ENCODE measurements at places on chromosomes 13 and 19.

GRCh38 chr13:25766576-25766975 lies 285.2 kb downstream of the SHISA2 start:
- no peak for DNase-seq

- DNase-seq: no peak
Measured at GRCh38 chr13:41563341-41563983, 106.1 kb downstream of the RGCC start.

- no peak for DNase-seq
Measured at GRCh38 chr13:48583859-48584311, 51.0 kb upstream of the RCBTB2 start.

DNA sequence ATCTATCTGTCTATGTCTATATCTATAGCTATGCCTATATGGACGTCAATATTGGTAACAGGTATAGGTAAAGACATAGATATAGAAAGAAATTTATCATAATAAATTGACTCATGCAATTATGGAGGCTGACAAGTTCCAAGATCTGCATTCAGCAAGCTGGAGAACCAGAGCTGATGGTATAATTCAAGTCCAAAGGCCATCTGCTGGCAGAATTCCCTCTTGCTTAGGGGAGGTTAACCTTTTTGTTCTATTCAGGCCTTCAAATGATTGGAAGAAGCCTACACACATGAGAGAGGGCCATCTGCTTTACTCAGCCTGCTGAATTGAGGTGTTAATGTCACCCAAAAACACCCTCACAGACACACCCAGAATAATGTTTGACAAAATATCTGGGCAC lies 10.8 kb downstream of the RASL11A start:
- DNase-seq: no peak

DNA sequence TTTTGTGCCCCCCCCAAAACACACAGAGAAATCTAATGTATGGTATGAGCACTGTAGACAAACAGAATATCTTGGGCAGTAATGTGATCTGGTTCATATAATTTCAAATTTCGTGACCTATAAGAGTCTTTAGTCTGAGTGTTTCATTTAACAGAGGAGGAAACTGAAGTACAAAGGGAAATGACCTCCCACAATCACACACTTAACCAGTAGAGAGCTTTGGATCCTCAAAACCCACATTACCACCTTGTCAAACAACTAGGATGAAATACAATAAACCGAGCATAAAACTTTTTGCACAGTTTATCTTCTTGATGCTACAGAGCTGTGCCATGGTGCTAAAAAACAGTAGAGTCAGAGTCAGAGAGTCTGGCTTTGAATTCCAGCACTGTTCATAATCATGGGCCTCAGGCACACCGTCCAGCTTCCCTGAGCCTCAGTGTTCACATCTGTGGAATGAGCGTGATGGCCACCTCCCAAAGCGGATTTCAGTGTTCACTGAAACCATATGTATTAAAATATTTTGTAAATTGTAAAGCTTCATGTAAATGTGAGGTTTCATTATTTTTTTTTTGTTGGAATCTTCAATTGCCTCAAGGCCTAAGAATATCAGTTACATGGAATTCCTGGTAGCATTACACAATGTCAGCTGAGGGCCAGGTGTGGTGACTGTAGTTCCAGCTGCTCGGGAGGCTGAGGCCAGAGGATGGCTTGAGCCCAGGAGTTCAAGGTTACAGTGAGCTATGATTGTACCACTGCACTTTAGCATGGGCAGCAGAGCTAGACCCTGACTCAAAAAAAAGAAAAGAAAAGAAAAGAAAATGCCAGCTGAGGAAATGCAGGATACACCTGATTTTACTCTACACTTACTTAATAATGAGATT lies 126.4 kb upstream of the FRY start:
- DNase-seq: no peak

GRCh38 chr13:26785838-26786630 lies 25.4 kb upstream of the GPR12 start:
- DNase-seq: no peak

- DNase-seq: no peak
Measured at GRCh38 chr13:36131931-36132297, 732 bp upstream of the DCLK1 start.

GRCh38 chr13:100789481-100789880 lies 114.9 kb upstream of the TMTC4 start:
- DNase-seq: no peak

DNA sequence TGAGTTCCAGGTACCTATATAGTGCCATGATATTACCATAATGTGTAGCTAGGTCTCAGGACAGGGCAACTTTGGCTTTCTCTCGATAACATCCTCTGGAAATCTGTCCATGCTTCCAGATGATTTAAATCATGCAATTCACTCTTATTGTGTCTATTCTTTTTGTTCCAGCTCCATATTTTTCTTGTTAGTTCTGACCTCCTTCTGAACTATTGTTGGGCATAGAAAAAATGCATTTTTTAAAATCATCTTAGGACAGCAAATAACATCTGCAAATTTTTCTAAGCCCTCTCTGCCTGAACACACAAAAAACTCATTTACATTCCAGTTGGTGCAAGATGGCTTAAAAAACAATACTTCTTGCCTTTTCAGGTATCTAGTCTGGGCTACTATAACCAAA lies 1561.0 kb upstream of the MIR17HG start:
- no peak for DNase-seq

DNA sequence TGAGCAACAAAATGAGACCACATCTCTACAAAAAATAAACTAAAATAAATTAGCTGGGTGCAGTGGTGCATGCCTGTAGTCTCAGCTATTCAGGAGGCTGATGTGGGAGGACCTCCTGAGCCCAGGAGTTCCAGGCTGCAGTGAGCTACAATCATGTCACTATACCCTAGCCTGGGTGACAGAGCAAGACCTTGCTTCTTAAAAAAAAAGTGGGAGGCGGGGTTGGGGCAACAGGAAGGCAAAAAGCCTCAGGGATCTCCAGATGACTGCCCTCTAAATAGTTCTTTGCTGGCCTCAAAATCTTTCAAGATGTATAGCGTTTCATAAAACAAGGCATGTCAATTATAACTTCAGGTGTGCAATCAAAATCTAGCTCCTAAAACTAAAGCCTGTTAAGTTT lies 18.5 kb downstream of the CEACAM8 start:
- no peak for DNase-seq

DNA sequence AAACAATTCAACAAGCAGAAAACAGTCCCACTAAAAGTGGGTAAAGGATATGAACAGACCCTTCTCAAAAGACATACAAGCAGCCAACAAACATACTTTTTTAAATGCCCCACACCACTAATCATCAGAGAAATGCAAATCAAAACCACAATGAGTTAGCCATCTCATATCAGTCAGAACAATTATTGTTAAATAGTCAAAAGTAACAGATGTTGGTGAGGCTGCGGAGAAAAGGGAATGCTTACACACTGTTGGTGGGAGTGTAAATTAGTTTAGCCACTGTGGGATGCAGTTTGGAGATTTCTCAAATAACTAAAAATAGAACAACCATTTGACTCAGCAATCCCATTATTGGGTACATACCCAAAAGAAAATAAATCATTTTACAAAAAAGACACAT lies 8.7 kb downstream of the ZNF529 start:
- no peak for DNase-seq

- DNase-seq: no peak
Measured at GRCh38 chr13:98448642-98448928, 128.3 kb downstream of the STK24 start.

- DNase-seq: no peak
Measured at GRCh38 chr19:49973987-49974386, 13.0 kb upstream of the SIGLEC11 start.

DNA sequence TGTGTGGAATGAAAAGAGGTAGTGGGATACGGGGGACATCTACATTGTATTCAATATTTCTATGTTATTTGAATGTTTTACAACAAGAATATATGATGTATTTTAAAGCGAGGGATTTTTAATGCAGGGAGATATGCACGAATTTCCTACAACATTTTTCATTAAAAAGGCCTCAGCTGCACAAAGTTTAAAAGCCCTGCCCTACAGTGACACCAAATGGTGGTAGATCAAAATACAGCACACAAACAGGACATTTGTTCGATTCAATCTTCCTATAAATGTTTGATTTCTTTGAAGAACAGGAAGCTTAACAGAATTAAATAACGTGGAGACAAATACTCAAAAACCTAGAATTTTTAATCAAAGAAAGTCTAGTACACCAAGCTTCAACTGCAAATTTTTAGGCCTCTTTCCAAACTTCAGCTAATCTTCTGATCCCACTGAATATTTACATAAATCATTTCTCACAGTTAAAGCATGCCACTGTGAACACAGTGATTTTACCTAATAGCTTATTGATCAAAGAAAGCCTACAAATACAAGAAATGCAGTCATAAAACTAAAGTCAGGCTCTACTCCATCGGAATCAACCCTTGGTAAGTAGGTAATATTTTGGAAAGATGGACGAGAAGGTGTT lies 257.2 kb downstream of the DIAPH3 start:
- no peak for DNase-seq

DNA sequence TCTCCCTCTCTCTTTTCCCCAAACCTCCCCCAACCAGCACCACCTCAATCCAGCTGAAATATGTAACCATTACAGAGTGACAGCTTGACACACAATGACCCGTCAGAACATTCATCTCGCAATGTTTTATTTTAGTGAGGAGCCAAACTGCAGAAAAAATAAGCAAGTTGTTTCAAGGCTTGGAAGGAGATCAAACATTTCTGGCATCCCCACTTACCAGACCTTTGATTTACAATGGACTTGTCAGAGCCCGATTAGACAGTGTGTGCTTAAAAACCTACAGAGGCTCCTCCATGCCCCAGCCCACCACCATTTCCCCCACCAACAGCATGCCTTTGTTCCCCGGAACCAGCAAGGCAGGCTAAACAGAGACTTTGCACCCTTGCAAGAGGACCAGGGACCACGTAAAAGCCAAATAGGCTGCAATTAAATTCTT lies 382.8 kb upstream of the ZNF507 start:
- DNase-seq: no peak
